ENCODE measurements at places on chromosomes 16 and 17.

GRCh38 chr17:13947499-13947898, 121.8 kb upstream of the COX10 start:
- DNase-seq = no peak

DNA sequence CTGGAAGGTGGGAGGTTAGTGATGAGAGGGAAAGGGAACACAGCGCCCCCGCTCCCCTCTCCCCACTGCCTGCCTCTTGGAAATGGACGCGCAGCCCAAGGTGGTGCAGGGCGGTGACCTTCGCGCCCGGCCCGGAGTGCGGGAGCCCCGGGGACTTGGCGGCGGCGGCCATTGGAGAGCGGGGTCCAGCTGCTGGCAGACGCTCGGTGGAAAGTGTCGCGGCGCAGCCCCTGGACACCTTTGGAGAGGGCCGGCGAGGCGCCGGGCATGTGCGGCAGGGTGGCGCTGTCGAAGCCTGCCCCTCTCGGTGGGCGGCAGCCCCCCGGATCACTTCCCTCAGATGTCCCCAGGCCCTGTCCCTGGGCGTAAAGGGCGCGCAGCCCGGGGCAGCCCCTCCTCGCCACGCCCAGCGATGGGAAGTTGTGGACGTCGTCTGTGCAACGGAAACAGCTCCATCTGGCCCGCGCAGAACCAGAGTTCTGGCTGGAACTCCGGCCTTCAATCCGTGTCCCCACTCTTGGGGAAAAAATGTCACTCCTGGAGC, 16.7 kb downstream of the SALL1 start:
- peak; percentile 39 for DNase-seq

- no peak for DNase-seq
Measured at GRCh38 chr16:87125206-87126155, 191.7 kb downstream of the C16orf95 start.

- peak; percentile 62 for DNase-seq
Measured at GRCh38 chr17:1713878-1714426, 3.8 kb upstream of the TLCD2 start.

GRCh38 chr16:51538707-51539498, 387.8 kb upstream of the SALL1 start:
- peak; percentile 13 for DNase-seq

DNA sequence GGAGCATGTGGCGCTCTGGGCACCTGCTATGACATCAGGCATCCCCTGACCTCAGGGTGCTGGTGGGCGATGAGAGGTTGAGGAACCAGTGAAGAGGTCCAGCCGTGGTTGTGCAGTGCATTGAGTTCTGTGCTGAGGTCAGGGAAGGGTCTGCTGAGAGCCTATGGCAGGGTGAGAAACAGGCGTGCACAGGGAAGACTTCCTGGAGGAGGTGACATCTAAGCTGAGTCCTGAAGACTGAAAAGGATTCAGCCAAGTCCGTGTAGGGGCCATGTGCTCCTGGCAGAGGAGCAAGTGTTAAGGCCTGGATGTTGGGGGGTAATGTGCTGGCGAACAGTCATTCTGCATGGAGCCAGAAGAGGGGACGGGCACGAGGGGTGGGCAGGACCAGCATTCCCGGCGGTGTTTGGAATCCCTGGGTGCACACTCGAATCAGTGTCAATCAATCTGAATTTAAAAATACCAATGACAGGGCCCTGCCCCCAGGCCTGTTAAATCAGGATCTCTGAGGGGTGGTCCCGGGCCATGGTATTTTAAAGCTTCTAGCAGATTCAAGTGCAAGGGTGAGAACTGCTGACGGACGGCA, 65.8 kb upstream of the CIBAR2 start:
- no peak for DNase-seq

DNA sequence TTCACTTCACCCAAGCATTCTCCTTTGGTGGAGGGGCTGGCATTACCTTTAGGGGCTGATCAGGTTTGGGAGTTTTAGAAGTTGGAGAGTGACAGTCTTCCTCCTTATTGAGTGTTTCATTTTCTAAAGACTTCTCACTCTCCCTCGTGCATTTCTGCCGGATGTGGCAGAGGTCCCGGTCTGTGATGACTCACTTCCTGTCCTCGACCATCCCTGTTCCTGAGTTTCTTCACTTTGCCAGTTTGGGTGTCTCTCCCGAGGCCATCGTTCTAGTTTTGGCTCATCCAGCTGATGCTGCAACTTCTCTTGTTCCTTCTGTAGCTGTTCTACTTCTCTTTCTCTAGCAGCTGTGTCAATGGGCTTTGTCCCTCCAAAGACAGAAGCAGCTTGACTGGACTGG, 104.3 kb downstream of the PHKB start:
- DNase-seq = no peak

DNA sequence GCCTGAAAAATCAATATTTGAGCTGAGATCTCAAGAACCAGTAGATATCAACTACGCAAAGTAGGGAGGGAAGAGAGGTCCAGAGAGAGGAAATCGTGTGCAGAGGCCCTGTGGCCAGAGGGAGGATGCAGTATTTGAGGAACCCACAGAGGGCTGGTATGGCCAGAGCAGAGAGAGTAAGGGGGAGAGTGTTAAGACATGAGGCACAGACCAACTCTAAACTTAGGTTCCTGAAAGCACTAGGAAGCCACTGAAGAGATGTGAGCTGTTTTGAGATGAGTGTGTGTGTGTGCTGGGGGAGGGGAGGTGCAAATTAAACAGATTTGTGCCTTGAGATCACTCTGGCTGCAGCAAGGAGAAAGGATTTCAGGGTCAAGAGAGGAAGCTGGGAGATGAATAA, 10.9 kb downstream of the SLC13A2 start:
- DNase-seq = no peak

GRCh38 chr16:82047374-82047773, 12.3 kb downstream of the HSD17B2 start:
- no peak for DNase-seq

GRCh38 chr17:2343421-2343820, 6.1 kb downstream of the SGSM2 start:
- no peak for DNase-seq

DNA sequence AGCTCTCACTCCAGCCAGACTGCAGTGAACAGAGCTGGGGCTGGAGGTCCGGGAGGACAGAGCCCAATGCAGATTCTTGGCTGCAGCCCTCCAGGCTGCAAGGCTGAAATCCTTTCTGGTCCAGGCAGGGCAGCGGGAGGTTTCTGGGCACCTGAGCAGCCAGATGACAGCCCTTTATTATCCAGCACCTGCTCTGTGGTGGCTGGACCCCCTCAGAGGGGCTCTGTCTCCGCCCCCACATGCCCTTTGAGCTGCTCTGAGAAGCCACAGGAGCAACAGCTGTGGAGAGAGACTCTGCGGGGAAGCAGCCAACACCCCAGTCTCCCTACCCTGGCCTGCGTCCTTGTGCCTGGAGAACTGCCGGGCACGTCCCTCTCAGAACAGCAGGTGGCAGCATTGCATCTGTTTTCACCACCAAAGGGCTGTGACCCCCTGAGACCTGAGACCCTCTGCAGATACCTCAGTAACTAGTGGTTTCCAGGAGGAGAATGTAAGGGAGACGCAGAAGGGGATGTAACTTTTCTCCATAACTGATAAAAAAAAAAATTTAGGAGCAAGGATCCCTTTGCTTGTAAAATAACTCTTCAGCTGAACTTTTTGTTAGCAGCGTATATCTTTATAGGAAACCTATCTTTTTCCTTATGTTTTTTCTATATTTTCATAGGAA, 3.7 kb upstream of the CNP start:
- DNase-seq = peak; percentile 87

DNA sequence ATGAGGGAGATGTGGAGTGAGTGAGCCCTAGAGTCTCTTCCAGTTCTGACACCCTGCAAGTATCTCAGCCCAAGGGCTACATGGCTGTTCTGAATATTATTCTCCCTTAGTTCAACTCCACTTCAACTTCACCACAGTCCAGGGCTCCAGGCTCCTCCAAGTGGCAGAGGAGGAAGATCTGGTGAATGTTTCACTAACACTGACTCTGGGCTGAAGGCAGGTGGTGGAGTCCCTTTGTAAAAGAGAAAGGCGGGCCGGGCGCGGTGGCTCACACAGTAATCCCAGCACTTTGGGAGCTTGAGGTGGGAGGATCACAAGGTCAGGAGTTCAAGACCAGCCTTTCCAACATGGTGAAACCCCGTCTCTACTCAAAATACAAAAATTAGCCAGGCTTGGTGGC, 13.6 kb downstream of the CCDC92B start:
- no peak for DNase-seq

- no peak for DNase-seq
Measured at GRCh38 chr17:8046929-8047768, 8.3 kb downstream of the ALOX15B start.

DNA sequence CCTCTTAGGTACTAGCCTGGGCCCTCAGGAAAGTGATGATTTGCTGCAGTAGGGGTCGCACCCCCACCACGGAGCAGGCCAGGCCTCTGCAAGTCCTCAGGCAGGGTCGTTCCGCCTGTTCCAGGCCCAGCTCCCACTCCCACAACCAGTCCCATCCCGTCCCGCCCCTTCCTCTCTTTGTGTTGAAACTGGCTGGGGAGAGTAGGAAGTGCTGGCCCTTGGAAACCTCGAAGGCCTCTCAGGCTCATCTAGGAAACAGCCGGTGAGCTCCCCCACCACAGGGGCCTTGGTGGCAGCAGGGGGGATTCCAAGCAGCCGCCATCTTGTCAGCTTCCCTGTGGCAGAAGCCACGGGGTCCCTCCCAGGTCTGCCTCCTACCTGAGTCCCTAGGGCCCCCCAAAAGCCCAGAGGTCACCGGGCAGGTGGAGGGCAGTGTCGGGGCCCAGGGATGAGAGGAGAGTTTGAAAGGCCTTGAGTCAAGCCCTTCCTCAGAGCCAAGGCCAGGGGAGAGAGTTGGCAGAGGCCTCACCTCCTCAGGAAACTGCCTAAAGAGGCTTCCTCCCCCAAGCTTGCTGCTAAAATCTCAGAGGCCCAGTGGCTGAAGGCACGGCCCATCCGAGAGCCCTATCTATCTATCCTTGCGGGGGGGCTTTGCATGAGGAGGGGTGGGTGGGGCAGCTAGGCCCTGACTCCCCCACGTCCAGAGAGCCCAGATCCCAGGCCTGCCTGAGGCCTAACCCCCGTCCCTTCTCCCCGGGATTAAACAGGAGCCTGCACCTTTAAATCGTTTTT, 22.2 kb downstream of the MMP15 start:
- DNase-seq = peak; percentile 37

DNA sequence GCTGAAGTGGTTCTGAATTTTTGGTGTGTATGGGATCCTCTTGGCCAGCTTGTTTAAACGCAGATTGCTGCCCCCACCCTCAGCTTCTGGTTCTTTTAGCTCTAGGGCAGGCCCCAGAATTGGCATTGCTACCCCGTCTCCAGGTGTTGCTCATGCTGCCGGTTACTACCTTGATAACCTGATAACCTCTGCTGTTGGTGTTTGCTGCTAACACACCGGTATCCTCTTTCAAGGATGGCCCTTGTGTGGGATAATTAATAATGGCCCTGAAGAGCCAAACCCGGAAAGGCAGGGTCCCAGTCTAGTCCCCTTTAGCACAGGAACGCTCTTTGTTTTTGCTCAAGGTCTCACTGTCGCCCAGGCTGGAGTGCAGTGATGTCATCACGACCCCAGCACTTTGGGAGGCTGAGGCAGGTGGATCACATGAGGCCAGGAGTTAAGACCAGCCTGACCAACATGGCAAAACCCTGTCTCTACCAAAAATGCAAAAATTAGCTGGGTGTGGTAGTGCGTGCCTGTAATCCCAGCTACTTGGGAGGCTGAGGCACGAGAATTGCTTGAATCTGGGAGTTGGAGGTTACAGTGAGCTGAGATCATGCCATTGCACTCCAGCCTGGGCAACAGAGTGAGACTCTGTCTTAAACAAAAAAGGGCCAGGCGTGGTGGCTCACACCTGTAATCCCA, 1.3 kb upstream of the ST3GAL2 start:
- no peak for DNase-seq

- peak; percentile 57 for DNase-seq
Measured at GRCh38 chr16:886084-886543, 84.7 kb downstream of the LMF1 start.

- DNase-seq = no peak
Measured at GRCh38 chr17:73324160-73324475, 12.3 kb upstream of the CDC42EP4 start.

DNA sequence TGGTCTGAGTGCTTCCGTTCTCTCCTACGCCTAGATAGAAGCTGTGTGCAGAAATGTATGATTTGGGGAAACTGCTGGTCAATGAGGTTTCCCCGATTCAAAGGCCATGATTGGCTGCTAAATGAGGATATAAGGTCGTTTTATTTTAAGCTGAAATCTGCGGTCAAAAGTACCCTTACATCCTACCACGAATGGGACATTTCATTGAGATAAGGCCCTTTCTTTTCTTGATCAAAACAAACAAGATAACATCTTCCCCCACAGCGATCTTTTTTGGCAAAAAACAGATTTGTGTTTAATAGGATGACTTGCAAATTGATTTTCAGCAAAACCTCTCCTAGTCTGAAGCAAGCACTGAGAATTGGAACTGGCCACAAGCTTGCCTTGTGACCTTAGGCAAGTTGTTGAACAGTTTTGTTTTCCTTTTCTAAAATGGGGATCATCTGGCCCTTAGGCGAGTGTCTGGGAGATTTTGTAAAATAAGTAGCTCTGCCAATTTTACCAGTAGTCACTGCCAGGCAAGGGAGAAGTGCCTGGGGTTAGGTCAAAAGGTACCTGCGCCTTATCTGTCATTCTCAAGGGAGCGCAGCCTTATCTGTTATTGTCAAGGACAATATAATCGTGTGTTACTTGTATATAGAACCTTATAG, 635 bp downstream of the SCPEP1 start:
- DNase-seq = peak; percentile 52

DNA sequence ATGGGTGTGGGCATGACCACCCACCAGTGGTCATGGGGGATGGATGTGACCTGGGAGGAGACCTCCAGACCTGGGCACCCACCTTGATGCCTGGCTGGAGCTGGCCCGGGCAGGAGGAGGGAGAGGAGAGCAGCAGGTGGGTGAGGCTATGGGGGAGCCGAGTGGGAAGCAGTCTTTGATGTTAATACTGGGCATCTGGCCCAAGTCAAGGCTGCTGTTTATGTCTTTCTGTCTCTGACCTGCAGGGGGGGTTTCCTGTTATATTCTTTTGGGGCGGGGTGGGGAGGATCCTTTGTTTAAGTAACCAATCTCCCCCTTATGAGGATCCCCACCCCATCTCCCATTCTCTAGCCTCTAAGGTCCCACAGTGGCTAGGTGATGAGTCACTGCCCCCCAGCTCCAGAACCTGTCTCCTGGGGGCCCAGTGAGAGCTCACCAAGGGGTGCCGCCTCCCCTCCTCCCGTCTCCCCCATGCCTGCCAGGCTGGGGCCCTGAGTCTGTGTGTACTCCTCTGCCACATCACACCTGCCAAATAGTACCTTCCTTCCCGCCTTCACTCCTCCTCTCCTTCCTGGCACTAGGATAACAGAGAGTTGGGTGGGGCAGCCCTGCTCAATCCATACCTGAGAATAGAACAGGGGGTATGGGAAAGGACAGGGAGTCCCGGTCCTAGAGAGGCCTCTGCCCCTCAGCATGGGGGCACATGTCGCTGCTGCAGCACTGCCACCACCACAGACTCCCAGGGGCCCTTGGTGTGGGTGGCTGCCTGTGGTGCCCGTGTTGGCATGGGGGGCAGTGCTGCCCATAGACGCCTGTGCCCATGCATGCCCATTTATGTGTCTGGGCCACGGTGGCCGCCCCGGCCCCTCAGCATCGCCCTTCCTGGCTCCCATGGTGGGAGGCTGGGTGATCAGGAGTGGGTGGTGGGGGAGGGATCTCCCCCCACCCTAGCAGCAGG, 7.3 kb downstream of the THRA start:
- DNase-seq = peak; percentile 52
